Right lung (tissue), 10 donors: ENCODE measurements at places on chromosomes 12 and 14. TPM values are rescaled to one million over a fixed set of nuclear protein-coding genes. Genes with fewer than 3 reads are reported as not detected.

The TAS2R50 gene
- not detected for polyA plus RNA-seq

The INHBC gene
- polyA plus RNA-seq, result 0.12 TPM

The LGALS3 gene
- polyA plus RNA-seq, result 43.2 TPM

The NRIP2 gene
- polyA plus RNA-seq, result 5.9 TPM

The NKX2-1 gene
- polyA plus RNA-seq, result 116 TPM

The NPFF gene
- 0.45 TPM for polyA plus RNA-seq

The EML5 gene
- 2.5 TPM for polyA plus RNA-seq

The ATP6V1D gene
- 85.0 TPM for polyA plus RNA-seq

The TSPAN19 gene
- polyA plus RNA-seq, result 1.8 TPM

The ZFYVE26 gene
- polyA plus RNA-seq, result 19.3 TPM

The SNX6 gene
- polyA plus RNA-seq, result 114 TPM

The IAPP gene
- not detected for polyA plus RNA-seq

The WBP11 gene
- 85.5 TPM for polyA plus RNA-seq

The BAZ2A gene
- polyA plus RNA-seq, result 114 TPM

The B4GALNT1 gene
- 1.6 TPM for polyA plus RNA-seq

The TSHR gene
- 0.26 TPM for polyA plus RNA-seq

The HAL gene
- polyA plus RNA-seq, result 1.0 TPM

The DLGAP5 gene
- 20.9 TPM for polyA plus RNA-seq

The HOXC13 gene
- polyA plus RNA-seq, result not detected

The SVOP gene
- 0.28 TPM for polyA plus RNA-seq

The RND1 gene
- polyA plus RNA-seq, result 2.5 TPM

The PMCH gene
- polyA plus RNA-seq, result 0.27 TPM

The IRAK3 gene
- 21.6 TPM for polyA plus RNA-seq

The PAWR gene
- polyA plus RNA-seq, result 47.2 TPM

The ZDHHC22 gene
- polyA plus RNA-seq, result 0.06 TPM

The GDF11 gene
- polyA plus RNA-seq, result 19.8 TPM

The SLC39A2 gene
- not detected for polyA plus RNA-seq

The IFT43 gene
- 42.8 TPM for polyA plus RNA-seq

The PTPRO gene
- 0.91 TPM for polyA plus RNA-seq

The STAC3 gene
- 4.3 TPM for polyA plus RNA-seq

The GNS gene
- 89.7 TPM for polyA plus RNA-seq

The LRRC23 gene
- polyA plus RNA-seq, result 34.8 TPM

The KRT79 gene
- not detected for polyA plus RNA-seq

The C3AR1 gene
- polyA plus RNA-seq, result 4.5 TPM
